ENCODE measurements at places on chromosomes 12 and 14.

DNA sequence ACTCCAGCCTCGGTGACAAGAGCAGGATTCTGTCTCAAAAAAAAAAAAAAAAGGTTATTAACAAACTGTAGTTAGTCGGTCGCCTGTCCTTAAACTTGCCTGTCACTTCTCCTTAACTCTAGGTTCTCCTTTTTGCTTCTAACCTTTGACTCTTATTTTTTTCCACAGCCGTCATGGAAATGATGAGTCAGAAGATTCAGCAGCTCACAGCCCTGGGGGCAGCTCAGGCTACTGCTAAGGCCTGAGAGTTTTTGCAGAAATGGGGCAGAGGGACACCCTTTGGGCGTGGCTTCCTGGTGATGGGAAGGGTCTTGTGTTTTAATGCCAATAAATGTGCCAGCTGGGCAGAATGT is 418 bp upstream of the MYG1 start:
- peak; percentile 64 for DNase-seq

- DNase-seq, result no peak
Observed at GRCh38 chr12:109875572-109876131, 4.7 kb downstream of the GLTP start.

GRCh38 chr14:49882826-49883694 is 9.8 kb upstream of the ARF6 start:
- no peak for DNase-seq

GRCh38 chr14:52076334-52076733 is 7.5 kb upstream of the NID2 start:
- DNase-seq, result no peak

- DNase-seq, result no peak
Observed at GRCh38 chr12:104649217-104649824, 192.6 kb downstream of the CHST11 start.

DNA sequence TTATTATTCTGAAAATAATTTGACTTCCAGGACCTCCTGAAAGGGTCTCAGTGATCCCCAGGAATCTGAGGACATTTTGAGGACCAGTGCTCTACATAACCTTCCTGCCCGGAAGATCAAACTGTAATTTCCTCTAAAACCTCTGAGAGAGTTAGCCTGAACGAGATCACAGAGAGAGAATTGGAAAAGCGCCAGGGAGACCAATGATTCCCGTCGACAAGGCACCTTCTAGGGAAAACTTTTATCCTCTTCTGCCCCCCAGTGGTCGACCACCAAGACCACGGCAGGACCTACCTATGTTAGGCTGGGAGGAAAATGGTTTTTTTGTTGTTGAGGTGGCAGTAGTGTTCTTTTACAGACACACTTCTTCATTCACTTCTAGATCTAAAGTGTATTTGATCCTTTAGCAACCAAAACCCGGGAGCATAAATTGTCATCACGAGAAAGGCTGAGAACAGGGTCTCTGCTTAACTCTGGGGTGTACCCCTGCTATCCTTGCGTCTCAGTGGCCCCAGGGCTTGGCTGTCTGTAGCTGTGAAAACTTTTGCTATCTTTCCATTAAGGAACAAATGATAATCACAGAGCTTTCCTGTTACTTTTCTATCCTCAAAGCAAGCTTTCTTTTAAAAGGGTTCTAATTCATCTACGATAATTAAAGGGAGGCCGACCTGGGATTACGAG is 62.9 kb upstream of the NID2 start:
- peak; percentile 59 for DNase-seq

DNA sequence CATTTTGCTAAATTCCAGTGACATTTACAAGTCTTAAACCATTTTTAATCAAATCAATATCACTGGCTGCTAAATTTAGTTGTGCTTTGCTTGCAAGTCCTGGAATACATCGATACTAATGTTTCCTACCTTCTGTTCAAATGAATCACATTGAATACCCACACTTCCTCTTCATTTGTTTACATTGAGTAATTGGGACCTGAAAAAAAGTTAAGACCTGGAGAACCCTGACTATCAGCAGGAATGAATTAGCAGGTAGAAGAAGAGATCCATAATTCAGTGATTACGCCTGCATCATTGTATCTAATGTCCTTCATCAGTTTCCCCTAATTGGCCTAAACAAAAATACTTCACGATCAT is 369.3 kb downstream of the ETNK1 start:
- DNase-seq, result no peak

- no peak for DNase-seq
Observed at GRCh38 chr14:96380735-96381134, 11.2 kb upstream of the AK7 start.

- no peak for DNase-seq
Observed at GRCh38 chr12:129127211-129127610, 273.9 kb downstream of the GLT1D1 start.

DNA sequence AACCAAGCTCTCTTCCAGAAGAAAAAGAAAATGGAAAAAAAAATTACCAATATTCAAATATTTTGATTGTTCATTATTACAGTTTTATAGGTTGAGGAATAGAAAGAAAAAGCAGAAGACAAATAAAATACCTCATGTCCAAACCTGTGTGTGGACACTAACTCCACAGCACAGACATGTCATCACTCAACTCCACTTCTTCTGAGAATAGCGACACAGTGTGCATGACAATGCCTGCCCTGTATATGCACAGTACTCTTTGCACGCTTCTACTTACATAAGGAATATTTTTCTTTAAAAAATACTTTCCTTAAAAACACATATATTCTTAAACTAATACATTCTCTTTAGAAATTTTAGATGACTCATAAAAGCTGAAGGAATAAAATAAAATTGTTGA is 81.1 kb downstream of the HMGA2 start:
- DNase-seq, result no peak

DNA sequence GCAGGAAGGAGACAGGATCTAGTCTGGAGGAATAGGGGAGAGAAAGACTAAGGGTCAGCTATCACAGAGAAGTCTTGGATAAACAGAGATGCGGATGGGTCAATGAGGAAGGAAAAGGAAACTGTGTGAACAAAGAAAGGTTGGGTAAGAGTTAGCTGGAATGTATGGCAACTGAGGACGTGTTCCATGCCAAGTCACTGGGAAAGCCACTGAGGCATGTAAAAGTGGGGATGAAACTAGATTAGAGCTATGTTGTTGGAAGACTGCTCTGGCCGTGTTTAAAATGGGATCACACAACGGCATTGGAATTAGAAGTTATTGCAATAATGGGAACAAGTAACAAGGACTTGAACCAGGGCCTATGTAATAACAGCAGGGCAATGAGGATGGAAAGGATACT is 3.9 kb upstream of the NR2C1 start:
- DNase-seq, result no peak

Data from CD4-positive, alpha-beta T cell treated with Interleukin-4 for 4 hours (primary cell).